ENCODE measurements at places on chromosomes 4 and X.

GRCh38 chr4:76087007-76087769 lies 12.7 kb downstream of the ART3 start:
- peak; percentile 76 for DNase-seq

GRCh38 chr4:55819634-55820033 lies at the start of gene EXOC1L:
TSS of gene EXOC1L (plus strand) at chr4:55819790. CDS start at chr4:55820027, 237 bp downstream.
- DNase-seq, result no peak

- no peak for DNase-seq
These were observed 6.2 kb upstream of the CENPI start for GRCh38 chrX:101091817-101092216.

DNA sequence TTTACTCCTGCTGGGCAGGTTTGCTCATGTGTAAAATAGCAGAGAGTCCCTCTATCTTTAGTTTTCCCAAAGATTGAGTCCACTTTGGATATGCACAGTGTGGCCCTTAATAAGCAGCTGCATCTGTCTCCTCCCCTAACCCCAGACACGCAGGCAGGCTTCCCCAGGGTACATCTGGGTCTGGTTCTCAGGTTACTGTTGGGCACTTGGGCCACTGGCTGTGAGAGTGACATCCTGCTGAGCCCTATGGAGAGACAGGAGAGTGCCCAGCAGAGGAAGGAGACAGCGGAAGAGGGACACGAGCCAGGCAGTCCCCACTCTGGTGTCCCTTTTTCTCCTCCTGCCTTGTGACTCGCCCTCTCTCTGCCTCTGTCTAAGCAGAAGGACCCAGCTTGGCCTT lies 16.0 kb downstream of the XK start:
- no peak for DNase-seq

- peak; percentile 43 for DNase-seq
These were observed 66.5 kb downstream of the EFNB1 start for GRCh38 chrX:68895341-68895755.

DNA sequence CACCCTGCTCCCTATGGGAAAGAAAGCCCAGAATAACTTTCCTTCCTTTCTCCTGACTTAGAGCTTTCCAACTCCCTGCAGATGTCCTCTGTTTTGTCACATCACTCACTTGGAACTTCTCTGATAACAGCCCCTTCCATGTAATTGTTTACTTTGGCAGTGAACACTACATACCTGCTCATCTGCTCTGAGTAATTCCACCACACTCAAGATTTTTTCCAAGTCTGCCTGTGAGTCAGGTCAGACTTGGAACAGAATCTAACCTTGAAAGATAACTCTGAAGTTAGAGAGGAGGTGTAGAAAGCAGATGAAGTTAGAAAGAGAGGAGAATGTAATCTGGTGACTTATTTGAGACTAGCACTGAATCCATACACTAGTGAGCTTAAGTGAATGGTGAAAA lies 7.4 kb downstream of the MAGEB10 start:
- no peak for DNase-seq

- DNase-seq, result no peak
These were observed 162.2 kb downstream of the BCOR start for GRCh38 chrX:39935411-39936064.

DNA sequence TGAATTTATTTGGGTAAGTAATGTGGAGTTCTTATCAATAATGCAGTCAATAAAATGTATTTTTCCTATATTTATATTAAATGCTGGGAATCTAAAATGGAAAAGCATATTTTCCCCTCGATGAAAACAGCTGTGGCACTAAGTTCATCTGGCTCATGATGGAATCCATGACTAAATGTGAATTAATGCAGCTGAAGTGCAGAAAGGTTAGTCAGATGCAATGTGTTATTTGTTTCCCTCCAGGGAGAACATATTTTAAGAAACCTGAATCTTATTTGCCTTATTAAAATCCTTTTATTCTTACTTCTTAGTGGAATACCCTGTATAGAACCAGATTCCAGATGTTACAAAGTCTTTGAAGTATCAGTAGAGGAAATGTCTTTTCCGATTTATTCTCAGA lies 247.9 kb downstream of the ARHGAP24 start:
- DNase-seq, result no peak

DNA sequence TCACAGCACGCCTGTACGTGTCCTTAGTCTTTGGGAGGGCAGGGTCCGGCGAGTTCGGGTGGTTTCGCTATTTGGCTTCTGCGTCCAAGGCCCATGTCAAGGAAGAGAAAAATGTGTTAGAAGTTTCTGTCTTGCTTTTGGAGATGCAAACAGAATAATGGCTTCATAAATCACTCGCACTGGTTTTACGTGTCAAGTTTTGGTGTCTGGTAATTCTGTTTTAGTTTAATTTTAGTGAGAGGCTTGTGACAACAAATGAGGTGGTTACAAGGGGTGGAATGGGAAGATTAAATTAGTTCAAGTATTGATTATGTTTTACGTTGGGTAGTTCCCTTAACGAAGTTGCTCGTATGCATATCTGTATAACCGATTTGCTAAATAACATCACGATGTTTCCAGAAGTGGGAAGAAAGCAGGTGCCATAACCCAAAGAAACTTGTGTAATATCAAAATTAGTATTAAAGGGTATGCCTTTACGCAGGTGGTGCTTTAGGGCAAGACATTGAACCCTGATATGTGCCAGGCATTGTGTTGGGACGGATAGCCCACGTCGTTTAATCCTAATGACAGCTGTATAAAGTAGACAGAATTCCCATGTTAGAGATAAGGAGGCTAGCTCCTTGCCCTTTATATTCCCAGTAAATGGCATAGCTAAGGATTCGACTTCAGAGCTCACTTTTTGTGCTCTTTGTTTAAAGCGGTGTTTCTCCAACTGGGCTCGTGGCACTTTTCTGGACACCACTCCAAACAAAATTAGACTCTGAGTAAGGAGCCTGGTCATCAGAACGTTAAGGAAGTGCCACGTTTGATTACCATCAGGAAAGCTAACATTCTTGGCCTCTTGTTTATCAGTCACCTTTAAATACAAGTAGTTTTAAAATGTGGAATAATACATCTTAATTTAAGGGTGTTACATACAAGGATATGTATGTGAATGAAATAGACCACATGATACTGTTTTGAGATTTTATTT lies 843 bp downstream of the RPL34 start:
- DNase-seq, result peak; percentile 48

- no peak for DNase-seq
These were observed 7.2 kb downstream of the USP11 start for GRCh38 chrX:47239898-47240545.

GRCh38 chr4:10688022-10688421 lies 3.5 kb upstream of the CLNK start:
- no peak for DNase-seq

GRCh38 chrX:8815460-8816065 lies 14.4 kb upstream of the FAM9A start:
- peak; percentile 42 for DNase-seq

- DNase-seq, result peak; percentile 84
These were observed 38.0 kb upstream of the COX7B2 start for GRCh38 chr4:46946919-46947536.

- DNase-seq, result no peak
These were observed 44.8 kb downstream of the NPFFR2 start for GRCh38 chr4:72076562-72076961.

- no peak for DNase-seq
These were observed 188.9 kb downstream of the COL25A1 start for GRCh38 chr4:109113521-109113920.

DNA sequence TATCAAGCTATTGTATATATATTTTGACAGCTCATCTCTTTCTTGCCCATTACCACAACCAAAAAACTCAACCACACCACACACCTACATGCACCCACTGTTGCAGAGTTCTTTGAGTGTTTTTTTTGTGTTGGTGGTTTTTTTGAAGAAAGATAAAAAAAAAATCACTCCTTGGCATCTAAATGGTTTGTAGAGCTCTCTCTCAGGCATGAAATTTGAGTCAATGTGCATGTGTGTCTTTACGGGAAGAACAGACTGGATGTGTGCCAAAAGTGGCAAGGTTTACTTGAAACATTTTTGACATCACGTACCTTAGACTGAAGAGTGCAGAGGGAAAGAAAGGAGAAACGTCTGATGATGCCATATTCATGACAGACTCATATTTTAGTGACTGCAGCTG lies 154.2 kb downstream of the FHIP1A start:
- DNase-seq, result no peak

- DNase-seq, result no peak
These were observed 390.9 kb downstream of the ADAM29 start for GRCh38 chr4:175309041-175309440.

- peak; percentile 91 for DNase-seq
These were observed at the start of gene HCCS for GRCh38 chrX:11111037-11111851. TSS of gene HCCS (plus strand) at chrX:11111332. CDS start at chrX:11112061, 729 bp downstream.

GRCh38 chrX:134963041-134963440 lies 27.8 kb upstream of the SMIM10 start:
- DNase-seq, result no peak

DNA sequence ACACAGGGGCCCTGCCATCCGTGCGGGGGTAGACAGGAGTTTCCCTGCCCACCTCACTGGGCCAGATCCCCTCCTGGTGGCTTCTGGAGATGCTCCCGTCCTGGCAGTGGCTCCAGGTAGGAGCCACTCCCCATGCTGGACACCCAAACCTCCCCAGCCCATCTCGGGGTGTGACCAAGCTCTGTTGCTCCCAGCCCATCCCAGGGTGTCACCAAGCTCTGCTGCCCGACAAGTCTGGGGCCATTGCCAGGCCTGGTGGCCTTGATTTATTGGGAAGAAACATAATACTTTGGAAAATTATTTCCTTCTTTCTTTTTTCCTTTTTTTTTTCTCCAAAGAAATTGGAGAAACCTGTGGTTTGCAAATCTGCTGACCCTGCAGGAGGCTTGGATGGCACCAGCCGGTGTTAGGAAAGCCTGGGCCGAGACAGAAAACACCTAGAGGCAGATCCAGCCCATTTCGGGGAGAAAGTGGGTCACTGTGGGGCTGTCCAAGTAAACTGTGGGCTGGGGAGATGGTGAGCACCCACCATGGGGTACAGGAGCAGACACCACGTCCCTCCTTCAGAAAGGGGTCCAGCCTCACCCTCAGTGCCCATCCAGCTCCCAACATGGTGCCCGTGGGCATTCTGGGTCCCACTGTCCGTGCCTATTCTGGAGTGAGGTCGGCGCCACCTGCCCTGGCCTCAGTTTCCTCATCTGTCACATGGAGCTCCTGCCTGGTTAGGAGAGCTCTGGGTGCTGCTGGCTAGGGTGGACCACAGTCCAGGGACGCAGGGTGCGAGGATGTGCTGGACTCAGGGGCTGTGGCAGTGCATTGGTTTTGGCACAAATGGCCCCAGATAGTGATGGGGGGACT lies 59.4 kb upstream of the ADRA2C start:
- no peak for DNase-seq

GRCh38 chr4:182521011-182521410 lies 277.8 kb downstream of the TENM3 start:
- no peak for DNase-seq

DNA sequence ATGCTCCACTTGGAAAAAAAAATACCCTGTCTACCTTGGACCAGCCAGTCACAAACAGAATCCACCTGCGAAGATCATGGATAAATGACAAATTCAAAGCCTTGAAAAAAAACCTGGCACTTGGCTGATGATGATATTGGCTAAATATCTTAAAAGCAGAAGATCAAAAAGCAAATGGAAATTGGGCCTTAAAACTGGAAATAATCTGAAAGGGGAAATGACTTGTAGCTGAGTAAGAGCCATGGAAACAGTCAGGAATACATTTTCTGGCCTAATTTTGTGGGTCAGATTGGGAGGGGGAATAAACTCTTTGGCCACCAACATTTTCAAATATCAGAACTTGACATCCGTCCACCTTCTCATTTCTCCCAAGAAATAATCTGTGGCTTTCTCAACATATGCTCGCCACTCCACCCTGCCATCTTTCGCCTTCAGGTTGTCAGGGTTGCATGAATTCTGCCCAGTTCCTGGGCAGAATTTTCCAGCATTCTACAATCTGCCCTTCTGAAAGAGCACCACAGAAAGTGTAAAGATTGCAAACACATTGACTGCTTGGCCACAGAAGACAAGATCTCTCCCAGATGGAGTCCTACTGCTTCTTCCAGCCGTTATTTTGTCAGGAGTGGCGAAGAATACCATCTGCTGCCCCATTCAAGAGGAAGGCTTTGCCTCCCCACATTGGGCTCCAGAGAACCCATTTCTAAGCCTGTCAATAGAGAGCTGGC lies 1.7 kb upstream of the NDP start:
- no peak for DNase-seq

DNA sequence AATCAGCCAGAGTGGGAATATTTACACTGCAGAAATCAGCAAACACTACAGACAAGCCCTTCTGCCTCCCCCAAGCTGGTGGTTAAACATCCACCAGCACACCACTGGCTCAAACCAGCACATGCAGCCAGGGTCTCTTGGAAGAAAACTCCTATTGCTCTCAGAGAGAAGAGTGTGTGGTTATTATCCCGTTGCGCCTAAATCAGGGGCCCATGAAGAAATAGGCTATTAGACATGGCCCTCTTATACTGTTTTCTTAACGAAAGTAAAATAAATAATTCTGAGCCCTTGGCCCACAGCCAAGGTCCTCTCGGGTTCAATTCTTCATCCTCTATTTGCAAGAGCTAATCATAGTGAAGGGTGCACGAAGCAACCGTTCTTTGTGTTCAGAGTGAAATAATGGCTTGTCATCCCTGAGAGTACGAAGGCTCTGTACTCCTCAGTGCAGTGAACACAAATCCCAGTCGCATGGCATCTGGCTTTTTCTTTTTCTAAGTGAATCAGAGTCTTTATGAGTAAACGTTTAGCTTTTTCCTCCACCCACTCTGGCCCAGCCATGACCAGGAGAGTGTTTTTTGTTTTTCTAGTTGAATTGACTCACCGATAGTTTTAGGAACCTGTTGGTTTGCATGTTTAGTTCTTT lies 33.4 kb upstream of the RBM47 start:
- DNase-seq, result peak; percentile 46

GRCh38 chr4:185211035-185211434 lies 1.6 kb downstream of the SNX25 start:
- DNase-seq, result peak; percentile 17

GRCh38 chr4:129369361-129370010 lies 273.5 kb downstream of the C4orf33 start:
- no peak for DNase-seq

DNA sequence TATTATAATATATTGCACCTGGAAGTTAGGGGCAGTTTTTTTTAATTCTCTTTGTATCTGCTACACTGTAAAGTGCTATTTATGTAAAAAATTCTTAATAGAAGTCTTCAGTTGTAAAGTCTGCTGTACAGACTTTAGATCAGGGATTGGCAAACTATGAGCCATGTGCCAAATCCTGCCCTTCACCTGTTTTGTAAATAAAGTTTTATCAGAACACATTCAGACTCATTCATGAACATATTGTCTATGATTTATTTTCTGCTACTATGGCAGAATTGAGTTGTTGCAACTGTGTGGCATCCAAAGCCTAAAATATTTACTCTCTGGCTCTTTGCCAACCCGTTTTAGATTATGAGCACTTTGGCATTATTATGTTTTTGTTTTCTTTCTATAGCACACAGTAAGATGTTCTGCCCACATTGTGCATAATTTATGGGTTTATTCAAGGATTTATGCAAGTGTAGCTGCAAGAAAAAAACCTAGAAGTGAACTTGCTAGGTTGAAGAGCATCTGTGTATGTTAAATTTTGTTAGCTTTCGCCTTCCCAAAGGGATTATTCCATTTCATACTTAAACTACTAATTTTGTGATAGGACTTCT lies 56.9 kb downstream of the CLCN3 start:
- DNase-seq, result no peak

All from lung microvascular endothelial cell (primary cell).